ENCODE measurements at places on chromosomes 4 and X.

GRCh38 chrX:103211012-103211715 lies 3.7 kb upstream of the BEX4 start:
- no peak for DNase-seq

DNA sequence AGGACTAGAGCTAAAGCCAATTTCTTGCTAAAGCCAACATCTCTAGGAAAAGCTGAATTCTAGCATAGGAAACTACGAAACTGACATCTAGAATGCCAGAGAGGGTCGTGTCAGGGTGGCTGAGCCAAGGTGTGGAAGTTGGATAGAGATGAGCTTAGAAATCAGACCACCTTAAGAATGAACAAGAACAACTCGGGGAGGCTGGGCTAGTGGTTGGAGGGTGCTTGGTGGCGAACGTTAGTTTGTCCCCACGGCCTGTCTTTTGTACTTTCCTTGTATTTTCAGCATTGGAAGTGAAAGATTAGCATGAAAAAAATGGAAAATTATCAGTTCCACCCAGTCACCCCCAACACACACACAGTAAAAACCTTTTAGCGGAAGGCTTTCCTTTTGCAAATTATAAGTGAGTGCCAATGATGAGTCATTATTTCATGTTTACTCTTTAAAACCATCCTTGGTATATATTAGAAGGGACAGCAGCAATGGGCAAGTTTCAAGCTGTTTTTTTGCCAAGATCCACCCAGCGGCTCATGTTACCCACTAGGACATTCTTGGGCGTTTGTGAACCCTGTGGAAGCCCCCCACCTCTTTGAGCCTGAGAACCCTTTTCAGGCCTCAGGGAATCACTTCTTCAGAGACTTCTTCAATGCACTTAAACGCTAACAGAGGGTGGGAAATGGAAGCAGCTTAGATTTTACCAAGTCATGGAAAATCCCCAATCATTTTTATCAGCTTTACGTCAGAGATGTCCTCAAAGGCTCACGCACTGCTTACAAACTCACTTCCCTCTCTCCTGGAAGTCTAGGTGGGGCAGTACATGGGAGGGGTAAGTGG lies 4.9 kb upstream of the PPEF1 start:
- no peak for DNase-seq

GRCh38 chrX:29488919-29489318 lies 726.4 kb upstream of the MAGEB2 start:
- DNase-seq, result no peak

DNA sequence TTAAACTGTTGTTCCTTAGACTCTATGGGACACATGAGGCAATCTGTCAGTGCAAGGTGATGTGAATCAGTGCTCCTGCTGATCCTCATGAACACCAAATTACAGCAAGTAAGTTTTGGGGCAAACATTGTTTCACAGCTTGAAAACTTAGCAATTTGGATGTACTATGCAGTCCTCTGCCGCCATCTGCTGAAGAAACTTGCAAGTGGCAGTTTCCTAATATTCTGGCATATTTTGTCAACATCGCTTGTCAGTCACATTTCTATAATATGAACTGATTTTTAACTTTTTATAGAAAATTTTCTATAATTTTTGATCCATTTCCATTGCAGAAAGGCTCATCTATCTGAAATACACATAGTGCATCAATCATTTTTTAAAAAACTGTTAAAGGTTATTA lies 56.3 kb downstream of the ZAR1 start:
- no peak for DNase-seq

GRCh38 chr4:2388429-2389182 lies 29.8 kb downstream of the ZFYVE28 start:
- DNase-seq, result no peak

DNA sequence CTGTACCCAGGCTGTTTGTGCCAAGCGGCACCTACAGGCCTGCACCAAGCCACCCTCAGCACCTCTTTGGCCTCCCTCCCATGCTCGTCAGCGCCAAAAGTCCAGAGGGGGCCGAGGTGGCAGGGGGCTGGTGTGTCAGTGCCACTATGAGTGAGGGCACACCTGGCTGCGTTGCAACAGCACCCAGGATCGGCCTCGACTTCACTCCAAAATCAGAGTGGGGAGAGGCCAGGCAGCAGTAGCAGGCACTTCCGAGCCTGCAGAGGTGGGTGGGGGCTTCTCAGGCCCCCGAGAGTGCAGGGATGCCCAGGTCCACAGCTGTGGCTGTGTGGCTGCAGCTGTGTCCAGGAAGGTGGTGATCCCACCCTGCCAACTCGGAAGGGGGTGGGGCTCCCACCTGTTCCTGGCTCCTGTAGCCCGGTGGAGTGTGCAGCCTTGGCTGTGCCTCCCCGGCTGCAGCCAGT lies 58.5 kb downstream of the PPA2 start:
- DNase-seq, result no peak

DNA sequence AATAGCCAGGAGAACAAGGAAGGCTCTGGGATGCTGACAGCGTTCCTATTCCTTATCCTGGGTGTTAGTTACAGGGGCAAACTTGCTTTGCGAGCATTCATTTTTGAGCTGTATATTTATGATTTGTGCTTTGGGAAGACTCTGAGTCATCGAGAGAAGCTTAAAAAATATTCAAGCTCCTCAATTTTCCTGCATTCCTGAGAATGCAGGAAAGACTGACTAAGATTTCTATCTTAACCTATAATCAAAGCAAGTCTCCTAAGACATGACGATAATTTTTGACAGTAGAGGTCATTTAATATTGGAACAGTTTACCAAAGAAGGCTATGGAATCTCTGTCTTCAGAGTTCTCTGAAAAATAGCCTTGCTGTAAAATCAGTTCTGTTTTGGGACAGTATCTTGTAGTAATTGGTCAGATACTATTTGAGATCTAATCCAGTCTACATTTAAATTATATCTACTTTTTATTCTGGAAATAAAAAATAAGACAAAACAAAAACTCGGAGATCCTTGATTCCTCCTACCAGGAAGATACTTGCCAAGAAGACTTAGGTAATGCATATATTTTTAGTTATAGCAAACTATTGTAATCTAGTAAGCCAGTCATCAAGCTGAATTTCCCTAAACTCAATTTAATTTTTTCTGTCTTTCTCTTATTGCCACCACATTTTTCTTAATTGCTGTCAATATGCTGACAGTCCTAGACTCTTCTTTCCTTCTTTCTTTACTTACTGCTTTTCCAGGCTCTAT lies 31.7 kb downstream of the BBS12 start:
- no peak for DNase-seq

- DNase-seq, result no peak
These were observed 21.5 kb downstream of the RELL1 start for GRCh38 chr4:37664696-37665095.

GRCh38 chrX:70087857-70088630 lies 25.8 kb downstream of the OTUD6A start:
- DNase-seq, result no peak

- no peak for DNase-seq
These were observed 46.1 kb downstream of the ARHGAP24 start for GRCh38 chr4:85520765-85521749.

DNA sequence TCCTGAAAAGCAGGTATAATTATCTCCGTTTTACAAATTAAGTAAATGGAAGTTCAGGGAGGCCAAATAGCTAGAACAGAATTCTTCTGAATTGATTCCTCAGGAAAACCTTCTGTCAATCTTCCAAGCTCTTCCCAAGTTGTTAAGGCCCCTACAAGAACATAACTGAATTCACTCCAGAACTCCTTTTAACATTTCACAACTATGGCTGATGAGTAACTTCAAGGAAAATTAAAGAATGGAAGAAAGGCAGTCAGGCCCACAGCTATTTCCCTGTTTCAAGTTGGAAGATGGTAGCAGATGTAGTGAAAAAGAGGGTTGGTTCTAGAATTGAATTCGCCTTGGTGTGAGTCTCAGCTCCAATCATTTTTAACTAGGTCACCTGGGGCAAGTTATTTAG lies 15.9 kb downstream of the SETD7 start:
- DNase-seq, result no peak

GRCh38 chrX:99603091-99603814 lies 806.8 kb downstream of the PCDH19 start:
- DNase-seq, result no peak

GRCh38 chr4:143514901-143515300 lies 1.4 kb downstream of the SMARCA5 start:
- DNase-seq, result no peak

DNA sequence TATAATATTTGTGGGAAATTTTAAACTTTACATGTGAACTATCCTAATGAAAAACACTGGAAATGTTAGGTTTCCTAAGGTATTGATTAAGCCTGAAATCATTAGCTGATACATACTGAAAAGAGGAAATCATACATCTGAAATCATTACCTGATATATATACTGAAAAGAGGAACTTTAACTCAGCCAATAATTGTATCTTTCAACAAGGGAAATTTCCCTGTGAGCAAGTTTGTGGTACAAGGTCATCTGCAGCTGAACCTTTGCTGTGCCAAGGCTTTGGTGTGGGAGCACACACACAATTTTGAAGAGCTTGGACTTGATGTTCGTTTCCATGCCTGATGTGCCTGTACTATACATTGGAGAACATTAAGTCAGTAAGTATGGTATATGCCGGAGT lies 131.9 kb upstream of the USP9X start:
- DNase-seq, result no peak

DNA sequence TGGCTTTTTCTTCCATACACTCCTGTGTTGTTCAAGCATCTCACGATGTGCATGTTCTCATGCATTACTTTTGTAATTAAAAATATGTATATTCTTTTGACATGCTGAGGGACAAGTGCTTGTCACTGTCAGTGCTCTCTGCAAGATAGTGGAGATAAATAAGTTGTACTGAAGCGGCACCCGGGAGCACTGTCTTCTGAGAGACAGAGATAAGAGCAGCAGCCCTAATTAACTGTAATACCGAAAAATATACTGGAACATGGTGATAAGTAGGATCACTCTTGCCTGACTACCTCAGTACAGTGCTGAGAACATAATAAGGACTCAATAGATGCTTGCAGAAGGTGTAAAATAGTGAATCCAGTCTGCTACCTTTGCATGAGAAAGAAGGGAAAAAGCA lies 9.4 kb upstream of the GPR173 start:
- no peak for DNase-seq

DNA sequence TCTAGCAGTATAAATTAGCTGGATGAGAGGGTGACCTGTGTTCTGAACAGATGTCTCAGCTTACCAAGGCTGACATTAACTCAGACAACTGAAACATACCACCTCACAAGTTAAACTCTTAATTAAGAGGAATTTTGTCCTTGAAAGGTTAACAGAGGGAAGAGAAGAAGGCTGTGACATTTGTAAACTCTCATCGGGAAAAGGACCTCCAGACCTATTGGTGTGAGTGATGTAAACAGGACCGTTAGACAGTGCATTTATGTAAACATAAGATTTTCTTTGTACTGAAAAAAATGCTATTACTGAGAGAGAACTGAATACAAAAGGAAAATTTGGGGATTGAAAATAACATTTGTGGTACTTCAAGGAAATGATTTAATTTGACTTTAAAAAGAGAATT lies 308.4 kb upstream of the DIAPH2 start:
- no peak for DNase-seq

GRCh38 chr4:186144946-186145569 lies 40.6 kb downstream of the FAM149A start:
- peak; percentile 73 for DNase-seq

GRCh38 chr4:122836941-122837340 lies 10.3 kb downstream of the FGF2 start:
- no peak for DNase-seq

DNA sequence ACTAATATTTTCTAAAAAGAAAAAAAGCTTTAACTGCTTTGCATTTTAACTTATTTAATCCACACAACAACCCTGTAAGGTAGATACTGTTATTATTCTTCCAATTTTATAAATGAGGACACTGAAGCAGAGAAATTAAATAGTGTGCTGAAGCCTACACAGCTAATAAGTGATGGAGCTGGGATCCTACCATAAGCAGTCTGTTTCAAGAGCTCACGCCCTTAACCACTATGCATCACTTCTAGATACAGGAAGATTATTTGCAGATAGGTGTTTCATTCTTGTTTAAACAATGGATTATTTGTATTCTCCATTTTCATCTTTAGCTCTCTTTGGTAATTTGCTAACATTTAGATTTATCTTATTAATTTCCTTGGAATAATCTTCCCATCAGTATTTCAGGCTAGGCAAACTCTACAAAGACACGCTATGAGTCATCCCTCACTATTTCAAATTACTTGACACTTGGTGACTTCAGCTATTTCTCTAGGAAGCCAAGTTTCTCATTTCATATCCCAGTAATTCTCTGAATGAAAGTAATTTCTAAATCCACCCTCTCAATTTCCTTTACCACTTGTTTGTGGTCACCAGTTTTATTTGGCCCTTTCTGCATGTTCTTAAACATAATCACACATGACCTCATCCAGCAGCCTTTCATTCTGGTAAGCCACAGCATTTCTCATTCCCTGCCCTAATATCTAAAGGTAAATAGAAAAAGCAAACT lies 67.3 kb downstream of the ASB9 start:
- no peak for DNase-seq

GRCh38 chrX:63350465-63350877 lies 661 bp downstream of the SPIN4 start:
- DNase-seq, result no peak

GRCh38 chrX:98380556-98380955 lies 1496.8 kb downstream of the RPA4 start:
- no peak for DNase-seq

DNA sequence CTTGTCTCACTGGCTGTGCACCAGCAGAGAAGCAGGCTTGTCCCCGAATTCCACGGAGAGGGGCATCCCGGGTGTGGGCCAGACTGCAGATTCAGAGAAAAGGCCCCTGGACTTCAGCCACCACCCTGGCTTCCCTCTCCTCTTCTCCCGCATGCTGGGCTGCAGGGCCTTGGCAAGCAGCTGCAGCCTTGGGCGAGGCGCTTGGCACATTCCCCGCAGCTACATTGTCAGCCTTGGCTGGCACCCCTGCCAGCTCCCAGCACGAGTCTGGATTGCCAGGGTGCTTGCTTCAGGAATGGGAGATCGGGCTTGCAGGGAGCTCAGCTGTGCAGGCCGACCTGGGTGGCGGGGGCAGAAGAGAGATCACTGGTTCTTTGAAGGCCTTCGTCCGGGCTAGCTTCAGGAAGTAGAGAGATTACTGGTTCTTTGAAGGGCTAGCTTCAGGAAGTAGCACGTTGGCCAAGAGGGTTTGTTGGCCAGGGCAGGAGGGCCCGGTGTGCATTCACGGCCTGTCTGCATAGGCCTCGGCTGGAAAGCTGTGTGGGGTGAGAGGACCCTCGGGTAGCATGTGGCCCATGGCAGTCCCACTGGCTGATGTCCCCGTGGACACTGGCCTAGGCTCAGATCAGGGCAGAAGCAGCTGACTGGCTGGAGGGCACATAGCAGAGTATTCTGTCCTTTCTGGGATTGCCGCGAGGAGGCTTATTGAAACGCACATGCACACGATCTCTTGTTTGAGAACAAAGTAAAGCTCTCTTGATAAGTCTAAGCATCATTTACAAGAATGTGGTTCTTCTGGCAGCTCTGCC lies 2.7 kb downstream of the ABCD1 start:
- DNase-seq, result no peak

Measured in sciatic nerve (tissue), 2 donors.